ENCODE measurements at places on chromosomes 5 and 9.

DNA sequence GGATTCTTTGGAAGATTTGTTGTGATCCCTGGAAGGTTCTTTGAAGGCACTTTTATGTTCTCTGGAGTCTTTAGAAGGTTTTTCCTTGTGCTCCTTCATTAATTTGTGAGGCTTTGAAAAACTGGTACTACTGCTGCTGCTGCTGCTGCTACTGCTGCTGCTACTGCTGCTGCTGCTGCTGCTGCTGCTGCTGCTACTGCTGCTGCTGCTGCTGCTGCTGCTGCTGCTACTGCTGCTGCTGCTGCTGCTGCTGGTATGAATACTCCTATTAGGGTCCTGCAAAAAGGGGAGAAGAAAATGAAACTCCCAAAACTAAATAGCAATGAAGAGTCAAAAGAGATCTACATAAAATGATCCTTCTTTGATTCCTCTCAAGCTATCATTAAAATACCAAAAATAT is 208.1 kb downstream of the MLLT3 start:
- no peak for DNase-seq

DNA sequence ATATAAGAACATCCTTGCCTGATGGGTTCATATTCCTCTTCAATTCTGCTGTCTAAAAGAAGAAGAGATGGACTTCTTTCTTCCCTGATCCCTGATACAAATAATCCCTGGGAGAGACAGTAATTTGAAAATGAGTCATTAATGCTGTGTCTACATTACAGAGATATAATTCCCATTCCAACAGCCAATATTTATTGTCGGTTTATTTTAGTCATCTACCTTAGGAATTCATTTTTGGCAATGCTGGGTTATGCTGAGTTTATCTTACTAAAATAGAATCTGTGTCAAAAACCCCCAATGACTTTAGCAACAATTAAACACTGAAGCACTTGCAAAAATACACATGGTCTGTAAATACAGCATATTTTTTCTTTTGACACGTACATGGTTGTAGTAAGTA is 23.9 kb downstream of the ZNF474 start:
- DNase-seq = no peak

DNA sequence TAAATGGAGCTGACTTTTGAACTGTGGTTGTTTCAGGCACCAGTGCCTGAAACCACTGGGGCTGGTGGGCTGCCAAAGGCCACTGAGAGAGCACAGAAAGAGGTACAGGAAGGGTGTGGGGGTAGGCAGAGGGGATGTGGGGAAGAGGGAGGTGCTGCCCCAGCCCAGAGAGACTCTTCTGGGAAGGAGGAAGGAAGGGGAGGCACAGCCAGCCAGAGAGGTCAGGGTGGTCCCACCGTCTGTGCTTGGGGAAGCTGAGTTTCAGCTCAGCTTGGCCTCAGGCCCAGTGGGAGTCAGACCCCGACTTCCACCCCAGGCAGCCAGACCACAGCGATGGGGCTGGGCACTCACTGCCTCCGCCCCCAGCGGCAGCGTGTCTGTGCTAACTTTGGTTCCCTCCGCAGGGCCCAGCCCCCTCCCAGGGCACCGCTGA is 8.6 kb upstream of the PHYKPL start:
- no peak for DNase-seq

DNA sequence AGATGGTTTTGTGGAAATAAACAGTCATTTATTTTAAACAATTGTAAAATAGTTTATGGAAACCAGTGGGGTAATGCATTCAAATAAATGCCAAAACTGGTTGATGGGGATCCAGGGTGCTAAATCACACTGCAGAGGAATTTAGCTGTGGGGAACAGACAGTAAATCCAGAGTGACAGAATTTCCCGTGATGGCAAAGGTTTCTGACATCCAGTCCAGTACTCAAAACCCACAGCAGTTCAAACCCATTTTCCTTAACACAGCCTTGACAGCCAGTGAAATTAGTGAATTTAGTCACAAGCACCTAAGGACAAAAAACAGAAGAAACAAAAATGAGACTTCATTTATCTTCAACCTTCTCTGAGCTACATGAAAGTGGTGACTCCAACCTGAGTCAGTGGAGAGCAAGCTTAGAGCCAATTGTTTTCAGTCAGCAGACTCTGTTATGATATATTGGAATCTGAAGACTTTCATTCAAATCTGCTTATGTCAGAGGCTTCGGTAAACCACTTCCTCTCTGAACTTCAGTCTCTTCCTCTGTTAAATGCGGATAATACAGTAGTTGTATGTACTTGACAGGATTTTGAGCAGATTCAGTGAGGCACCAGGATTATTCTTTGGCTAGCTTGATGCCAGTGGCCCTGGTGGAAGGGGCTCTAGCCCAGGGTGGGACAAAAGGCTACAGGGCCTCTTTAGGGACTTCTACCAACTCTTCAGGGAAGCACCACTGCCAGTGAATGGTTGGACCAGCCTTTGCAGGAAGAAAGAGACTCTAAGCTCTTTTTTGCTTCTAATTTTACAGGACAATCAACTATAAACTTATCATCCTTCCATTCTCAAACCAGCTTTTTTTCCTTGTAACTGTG is 185.3 kb downstream of the MAPKAP1 start:
- no peak for DNase-seq

DNA sequence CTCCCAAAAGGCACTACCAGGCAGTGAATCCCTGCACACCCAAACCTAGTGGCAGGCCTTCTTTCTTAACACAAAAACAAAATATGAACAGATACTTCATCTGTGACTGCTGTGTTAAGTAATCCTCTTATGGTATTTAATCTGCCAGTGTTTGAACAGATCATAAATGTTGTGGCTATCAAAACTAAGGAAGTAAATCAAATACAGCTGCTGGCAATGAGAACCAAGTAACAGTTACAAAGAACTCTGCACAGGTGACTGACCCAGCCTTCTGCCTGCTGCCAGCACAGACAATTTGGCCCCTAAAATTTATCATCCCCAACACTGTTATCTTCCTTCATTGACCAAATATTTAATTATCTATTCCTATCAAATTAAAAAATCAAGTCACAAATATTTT is 78.0 kb downstream of the GNAQ start:
- DNase-seq = no peak

GRCh38 chr9:96327694-96328352 is 25.8 kb upstream of the HSD17B3 start:
- DNase-seq = no peak

DNA sequence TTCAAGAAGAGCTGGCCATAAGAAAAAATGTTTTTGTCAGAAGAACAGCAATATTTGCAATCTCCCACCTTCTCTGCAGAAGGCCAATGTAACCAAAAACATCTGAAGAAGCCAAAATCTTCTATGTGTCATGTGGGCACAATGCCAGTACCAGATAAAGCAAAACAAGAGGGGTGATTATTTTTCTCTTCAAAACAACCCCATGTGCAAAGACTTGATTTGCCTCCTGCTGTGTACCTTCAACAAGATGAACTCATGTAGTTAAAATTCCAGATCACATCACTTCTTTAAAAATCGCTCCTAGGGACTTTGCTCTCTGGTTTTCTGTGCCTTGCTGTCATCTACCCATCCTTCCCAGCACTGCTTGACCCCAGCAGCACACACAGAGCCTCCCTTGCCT is 134.0 kb upstream of the MAP3K1 start:
- no peak for DNase-seq

DNA sequence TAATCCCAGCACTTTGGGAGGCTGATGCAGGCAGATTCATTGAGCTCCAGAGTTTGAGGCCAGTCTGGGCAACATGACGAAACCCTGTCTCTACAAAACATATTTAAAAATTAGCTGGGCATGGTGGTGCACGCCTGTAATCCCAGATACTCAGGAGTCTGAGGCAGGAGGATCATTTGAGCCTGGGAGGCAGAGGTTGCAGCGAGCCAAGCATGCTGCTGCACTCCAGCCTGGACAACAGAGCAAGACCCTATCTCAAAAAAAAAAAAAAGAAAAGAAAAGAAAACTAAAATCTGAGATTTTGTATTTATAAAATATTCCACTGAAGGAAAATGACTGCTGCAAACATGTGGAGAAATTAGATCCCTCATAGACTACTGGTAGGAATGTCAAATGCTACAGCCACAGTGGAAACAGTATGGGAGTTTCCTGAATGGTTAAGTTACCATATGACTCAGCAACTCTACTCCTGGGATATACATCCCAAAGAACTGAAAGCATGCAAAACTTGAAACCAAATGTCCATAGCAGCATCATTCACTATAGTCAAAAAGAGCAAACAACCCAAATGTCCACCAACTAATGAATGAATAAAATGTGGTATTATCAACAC is 106.1 kb downstream of the UBAP2 start:
- no peak for DNase-seq

DNA sequence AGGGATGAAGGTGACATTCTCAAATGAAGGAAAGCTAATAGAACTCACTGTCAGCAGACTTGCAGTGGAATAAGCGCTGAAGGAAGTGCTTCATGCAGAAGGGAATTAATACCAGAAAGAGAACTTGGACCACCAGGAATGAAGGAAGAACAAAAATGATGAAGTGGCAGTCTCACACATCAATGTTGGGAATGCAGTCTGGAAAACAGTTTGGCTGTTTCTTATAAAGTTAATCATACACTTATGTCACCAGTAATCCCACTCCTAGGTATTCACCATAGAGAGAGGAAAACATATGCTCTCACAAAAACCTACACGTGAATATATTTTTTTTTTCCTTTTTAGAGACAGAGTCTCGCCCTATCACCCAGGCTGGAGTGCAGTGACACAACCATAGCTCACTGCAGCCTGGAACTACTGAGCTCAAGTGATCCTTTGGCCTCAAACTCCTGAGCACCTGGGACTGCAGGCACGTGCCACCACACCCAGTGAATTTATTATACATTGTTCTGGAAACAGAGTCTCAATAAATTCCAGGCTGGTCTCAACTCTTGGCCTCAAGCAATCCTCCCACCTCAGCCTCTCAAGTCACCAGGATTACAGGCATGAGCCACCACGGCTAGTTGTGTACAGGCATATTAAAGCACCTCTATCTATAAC is 81.2 kb downstream of the ROR2 start:
- DNase-seq = no peak

DNA sequence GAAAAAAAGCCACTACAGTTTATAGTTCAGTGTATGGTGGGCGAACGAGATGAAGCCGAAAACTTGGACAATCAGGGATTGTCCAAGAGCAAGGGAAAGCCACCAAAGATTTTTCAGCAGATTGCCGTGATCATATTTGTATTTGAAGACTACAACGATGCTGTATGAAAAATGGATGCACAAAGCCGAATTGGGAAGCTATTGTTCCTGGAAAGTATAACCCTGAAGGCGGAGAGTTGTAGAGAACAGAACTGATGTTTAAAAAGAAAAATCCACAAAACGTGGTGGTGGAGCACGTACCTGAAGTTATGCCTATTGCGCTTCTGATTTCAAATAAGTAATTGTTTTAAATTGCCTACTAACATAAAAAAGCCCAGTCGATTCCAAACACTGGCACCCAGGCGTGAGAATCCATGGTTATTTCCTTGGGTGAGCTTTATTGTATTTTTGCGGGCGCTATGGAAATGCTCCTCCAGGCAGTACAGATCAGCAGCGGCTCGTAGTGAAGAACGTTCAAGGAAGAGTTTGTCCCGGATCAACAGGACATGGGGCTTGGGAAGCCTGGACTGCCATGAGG is 772 bp upstream of the TARS1 start:
- DNase-seq = no peak

GRCh38 chr5:59430066-59430685 is 463.4 kb downstream of the PDE4D start:
- DNase-seq = no peak

GRCh38 chr5:164191240-164191639 is 685.8 kb downstream of the MAT2B start:
- no peak for DNase-seq

DNA sequence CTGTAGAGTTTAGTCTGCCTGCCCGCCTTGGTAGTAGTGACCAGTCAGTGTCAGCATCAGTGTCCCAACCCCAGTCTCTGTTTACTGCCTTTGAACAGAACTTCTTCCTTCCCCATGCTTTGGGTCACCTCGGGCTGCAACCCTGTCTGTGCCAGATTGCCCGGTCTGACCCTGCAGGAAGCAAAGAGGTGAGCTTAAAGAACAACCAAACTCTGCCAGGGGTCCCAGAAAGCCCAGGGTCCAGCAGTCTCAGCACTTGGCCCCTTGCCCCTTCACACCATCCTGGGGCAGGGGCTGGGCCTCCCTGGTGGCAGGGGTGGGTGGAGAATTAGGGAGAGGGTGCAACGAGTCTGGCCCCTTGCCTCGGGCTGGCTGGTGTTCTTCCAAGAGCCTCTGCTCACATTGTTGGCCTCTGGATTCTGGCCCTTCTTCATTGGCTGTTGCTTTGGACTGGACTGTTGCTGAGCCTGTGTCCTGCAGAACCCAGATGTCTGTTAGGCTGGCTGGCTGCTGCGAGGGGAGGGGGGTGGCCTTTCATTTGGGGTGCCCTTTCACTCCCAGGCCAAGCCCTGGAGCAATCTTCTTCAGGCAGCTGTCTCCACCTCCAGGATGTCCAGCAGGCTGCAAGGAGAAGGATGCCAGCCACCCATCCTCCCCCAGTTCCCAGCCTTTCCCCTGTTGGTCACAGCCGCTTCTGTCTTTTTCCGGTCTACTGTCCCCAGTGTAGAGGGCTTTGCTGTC is 51.2 kb downstream of the SAR1B start:
- DNase-seq = peak; percentile 69

GRCh38 chr5:172874647-172875504 is 40.8 kb downstream of the ERGIC1 start:
- no peak for DNase-seq

GRCh38 chr5:112372543-112372942 is 46.5 kb downstream of the EPB41L4A start:
- DNase-seq = no peak

DNA sequence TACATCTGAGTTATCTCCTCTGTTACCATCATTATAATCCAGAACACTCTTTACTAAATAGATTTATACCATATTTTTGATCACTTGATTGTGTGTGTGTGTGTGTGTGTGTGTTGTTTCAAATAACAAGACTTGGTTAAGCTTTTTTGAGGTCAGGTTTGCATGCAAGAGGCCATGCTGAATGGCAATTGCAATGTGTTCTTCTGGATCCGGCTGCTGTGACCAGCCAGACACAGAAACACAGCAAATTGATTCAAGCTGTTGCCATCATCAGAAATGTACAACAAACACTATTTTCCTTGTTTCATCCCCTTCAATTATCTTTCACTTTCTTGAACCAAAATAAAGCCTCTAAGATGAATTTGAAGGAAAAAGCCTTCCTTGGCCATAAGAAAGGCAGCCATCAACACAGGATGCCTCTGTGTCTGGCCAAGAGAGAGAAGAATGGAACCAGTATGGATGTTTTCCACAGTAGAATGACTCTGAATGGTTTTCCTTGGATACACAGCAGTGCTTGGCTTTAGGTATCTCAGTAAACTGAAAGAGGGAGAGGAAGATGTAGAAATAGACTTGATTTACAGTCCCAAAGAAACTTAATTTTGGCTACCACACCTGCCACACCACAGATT is 53.9 kb downstream of the DPYSL3 start:
- DNase-seq = no peak

GRCh38 chr5:164237486-164237885 is 732.1 kb downstream of the MAT2B start:
- DNase-seq = no peak

Data from sigmoid colon (tissue), 7 donors.